ENCODE measurements at places on chromosomes 3 and 15. TPM values are rescaled to one million over a fixed set of nuclear protein-coding genes. Genes with fewer than 3 reads are reported as not detected.

The ALG3 gene
- 45.2 TPM for total RNA-seq

The CISH gene
- 3.5 TPM for total RNA-seq

The CPA3 gene
- total RNA-seq: 1.9 TPM

The CGNL1 gene
- total RNA-seq: 1.6 TPM

The ITIH3 gene
- not detected for total RNA-seq

The CX3CR1 gene
- total RNA-seq: 0.22 TPM

The ABHD17C gene
- total RNA-seq: 2.0 TPM

The RFTN1 gene
- total RNA-seq: 91.6 TPM

The SPINT1 gene
- 13.1 TPM for total RNA-seq

The SLC35A5 gene
- total RNA-seq: 42.6 TPM

The GCNT3 gene
- total RNA-seq: not detected

The PLSCR2 gene
- total RNA-seq: not detected

The LRRK1 gene
- total RNA-seq: 21.6 TPM

The ROBO2 gene
- total RNA-seq: 1.9 TPM

The CPB1 gene
- total RNA-seq: 7.7 TPM

The LINGO1 gene
- 0.49 TPM for total RNA-seq

The GOLGA6L24 gene
- not detected for total RNA-seq

The SCAANT1 gene
- not detected for total RNA-seq

The MKRN3 gene
- total RNA-seq: 2.9 TPM

The CCK gene
- not detected for total RNA-seq

The SH3BP5 gene
- 90.6 TPM for total RNA-seq

The KBTBD8 gene
- total RNA-seq: 0.65 TPM

The ARNT2 gene
- 4.3 TPM for total RNA-seq

The TMEM158 gene
- total RNA-seq: 0.49 TPM

The ADGRG7 gene
- total RNA-seq: not detected

The CSNK1G1 gene
- 19.2 TPM for total RNA-seq

The GLDN gene
- total RNA-seq: 36.2 TPM

The GABRR3 gene
- total RNA-seq: not detected

The GORASP1 gene
- total RNA-seq: 33.7 TPM

The TMEM266 gene
- total RNA-seq: not detected

The GOLGA8O gene
- total RNA-seq: 1.3 TPM

The LRRC31 gene
- total RNA-seq: not detected

Data from subcutaneous adipose tissue (tissue), 4 donors.